ENCODE measurements at places on chromosomes 5 and 9. TPM values are rescaled to one million over a fixed set of nuclear protein-coding genes. Genes with fewer than 3 reads are reported as not detected.

Gene PRR16
- total RNA-seq: 3.7 TPM

Gene PAM
- total RNA-seq: 971 TPM

Gene PTGS1
- total RNA-seq: 138 TPM

Gene TLR4
- total RNA-seq: 89.8 TPM

Gene ACTBL2
- total RNA-seq: not detected

Gene OR1Q1
- 0.26 TPM for total RNA-seq

Data from aortic smooth muscle cell (primary cell).